ENCODE measurements at places on chromosomes 12 and 14. TPM values are rescaled to one million over a fixed set of nuclear protein-coding genes. Genes with fewer than 3 reads are reported as not detected.

DNA sequence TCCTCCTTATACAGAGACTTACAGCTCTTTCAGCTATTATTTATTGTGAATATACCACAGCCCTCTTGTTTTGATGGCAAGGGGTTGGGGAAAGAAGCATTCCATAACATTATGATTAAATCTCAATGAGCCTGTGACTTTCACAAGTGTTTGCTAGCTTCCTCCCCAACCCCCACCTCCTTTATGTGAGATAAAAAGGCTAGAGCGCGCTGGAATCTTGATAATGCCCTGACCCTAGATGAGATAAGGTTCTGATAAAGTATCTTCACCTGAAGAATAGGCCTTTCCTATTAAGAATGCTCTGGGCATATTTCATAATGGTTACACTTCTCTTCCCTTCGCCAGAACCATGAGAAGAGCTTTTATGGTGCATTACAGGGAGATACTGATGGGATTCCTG, 236.8 kb downstream of the CCDC91 start:
- no peak overlapping the region for H3K4me3 ChIP-seq
- H3K4me1 ChIP-seq = no peaks in the 10 kb centered on the region
- H3K27ac ChIP-seq = no peak overlapping the region

DNA sequence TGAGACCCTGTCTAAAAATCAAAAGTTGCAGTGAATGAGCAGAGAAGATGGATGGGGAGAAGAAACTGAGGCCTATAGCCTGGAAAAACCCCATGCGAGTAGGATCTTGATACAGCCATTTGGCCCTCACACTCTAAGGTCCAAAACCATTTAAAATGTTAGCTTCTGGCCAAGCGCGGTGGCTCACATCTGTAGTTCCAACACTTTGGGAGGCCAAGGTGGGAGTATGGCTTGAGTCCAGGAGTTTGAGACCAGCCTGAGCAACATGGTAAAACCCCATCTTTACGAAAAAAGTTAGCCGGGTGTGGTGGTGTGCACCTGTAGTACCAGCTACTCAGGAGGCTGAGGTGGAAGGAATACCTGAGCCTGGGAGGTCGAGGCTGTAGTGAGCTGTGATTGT, 19.8 kb downstream of the VRTN start:
- no peaks in the 10 kb centered on the region for H3K4me1 ChIP-seq
- DNase-seq = no peak
- H3K27ac ChIP-seq = no peak overlapping the region
- H3K36me3 ChIP-seq = no peaks in the 10 kb centered on the region

FOXG1 gene
- not detected for total RNA-seq

LBHD2 gene
- total RNA-seq = not detected

AMDHD1 gene
- total RNA-seq = 1.4 TPM
